ENCODE measurements at places on chromosomes 1 and 21.
A peak's percentile ranks its signal among the peaks of the same experiment; 100 is the strongest.

DNA sequence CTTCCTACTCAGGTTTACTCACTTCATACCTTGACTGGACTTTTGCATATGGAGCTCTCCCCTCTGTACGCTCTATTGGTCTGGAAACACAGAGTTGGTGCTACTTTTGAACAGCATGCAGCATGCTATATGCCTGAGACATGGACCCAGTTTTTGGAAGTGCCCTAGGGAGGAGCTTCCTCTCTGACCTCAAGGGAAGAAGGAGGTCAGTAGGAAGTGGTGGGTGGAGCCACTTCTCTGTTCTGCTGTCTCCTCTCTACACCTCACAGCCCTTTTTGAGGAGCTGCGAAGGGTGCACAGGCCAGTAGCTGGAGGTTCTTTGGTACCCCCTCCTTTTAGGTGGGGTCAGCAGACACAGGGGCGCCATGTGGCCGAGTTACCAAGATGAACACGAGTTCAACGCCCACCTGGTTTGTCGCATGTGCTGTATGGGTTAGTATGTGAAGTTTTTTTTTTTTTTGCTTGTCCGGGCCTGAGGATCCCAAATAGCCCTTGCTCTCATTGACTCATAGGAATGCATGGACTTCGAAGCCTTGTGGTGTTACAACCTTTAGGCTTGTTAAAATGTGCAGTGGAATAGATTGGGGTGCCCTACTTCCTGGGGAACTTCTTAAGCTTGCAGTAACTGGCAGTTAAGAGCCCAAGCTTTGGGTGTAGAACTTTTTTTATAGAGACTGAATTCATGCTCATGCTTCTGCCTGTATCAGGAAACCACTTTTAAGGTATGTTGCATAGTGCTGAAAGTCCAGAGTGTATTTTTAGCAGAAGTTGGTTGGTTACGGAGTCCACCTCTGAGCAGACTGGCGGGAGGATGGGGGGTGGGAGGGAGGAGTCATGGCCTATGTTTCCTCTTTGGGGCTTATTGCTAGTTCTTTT is 10.7 kb downstream of the MACF1 start:
- no peak for DNase-seq

DNA sequence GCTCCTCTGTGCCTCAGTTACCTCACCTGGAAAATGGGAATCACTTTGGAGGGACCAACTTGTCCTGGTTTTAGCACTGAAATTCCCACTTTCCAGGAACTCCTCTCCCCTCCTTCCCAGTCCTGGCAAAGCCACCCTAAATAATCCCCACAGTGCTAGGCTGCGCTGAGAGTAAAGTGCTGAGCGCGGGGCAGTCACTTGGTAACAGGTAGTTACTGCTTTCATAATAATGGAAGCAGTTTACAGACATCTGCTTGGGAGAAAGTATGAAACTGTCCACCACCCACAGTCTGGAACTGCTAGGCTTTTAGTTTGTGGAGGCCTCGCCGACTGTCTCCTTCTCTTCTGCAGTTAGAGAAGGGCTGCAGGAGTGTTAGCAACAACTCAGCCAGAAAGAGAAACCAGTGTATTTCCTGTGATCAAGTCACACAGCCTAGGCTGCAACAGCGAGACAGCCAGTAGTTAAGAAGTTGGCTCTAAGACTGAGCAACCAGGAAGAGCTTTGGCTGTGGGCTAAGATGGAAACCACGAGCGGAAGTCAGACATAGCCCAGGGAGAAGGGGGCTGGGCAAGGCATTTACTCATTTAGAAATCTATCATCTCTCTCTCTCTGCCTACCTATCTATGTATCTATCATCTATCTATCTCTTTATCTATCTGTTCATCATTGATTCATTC is 30.8 kb upstream of the ABCG1 start:
- peak; percentile 62 for DNase-seq

DNA sequence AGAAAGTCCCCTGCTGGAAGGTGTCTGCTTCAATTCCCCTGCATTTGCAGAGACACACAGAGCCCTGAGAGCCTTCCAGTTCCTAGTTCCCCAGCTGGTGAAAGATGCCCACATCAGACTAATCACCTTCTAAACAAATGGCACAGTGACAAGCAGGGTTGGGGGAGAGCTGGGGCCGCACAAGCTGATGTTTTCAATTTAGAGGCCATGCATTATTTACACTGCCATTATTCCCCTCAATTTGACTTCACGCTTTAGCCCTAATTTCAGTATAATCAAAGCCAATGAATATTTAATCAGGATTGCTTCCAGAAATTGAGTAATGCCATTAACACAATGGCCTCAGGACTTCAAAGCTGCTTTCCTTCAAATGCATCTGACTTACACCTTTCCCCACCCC is 81.5 kb downstream of the BEND5 start:
- DNase-seq = no peak

DNA sequence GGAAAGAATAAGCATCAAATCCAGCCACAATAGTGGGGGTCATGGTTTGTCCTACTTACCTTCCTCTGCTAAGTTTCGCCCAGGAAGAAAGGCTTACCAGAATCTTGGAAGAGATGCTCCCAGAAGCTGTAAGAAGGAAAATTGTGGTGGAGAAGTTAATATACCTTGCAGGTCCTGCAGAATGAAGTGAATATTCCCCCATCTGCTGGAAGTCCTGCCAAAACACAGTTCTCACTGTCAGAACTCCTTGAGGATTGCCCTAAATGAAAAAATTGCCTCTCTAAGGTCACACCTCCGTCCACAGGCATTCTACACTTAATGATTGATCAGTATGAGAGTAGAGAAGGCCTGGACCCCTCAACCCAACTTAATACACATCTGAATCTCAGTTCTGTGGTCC is 78.4 kb upstream of the RGS21 start:
- DNase-seq = no peak

DNA sequence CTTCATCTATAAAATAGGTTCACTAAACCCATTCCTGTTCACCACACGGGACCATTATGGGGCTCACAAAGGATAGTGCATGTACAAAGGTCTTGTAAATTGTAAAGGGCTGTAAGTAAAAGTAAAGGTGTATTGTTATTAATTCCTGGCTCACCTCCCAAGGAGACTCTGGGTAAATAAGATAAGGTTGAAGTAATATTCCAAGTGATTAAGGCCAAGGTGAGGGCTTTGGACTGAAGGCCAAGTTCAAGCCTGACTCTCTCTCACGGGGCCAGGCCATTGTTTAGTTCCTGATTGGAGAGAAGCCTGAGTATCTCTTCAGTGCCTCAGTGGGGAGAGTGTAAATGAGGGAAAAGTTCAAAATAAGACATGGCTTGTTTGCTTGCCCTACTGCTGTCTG is 19.5 kb upstream of the ZFYVE9 start:
- DNase-seq = no peak

DNA sequence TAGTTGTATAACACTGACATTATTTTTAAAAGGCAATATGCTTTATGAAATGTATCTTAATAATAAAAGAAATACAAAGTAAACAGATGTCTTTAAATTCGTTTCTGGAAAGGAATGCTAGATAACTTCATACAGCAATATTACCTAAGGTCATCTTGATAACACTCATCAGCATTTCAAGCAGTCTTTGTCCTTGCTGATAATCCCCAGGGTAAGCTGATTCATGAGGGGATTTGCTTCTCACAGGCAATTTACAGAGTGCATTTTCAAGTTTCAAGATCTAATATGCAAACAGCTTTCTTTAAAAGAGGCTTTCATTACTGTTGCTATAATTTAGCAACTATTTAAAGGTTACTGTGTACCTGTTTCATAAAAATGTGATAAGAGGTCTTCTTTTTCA is 75.2 kb upstream of the NEK2 start:
- no peak for DNase-seq

DNA sequence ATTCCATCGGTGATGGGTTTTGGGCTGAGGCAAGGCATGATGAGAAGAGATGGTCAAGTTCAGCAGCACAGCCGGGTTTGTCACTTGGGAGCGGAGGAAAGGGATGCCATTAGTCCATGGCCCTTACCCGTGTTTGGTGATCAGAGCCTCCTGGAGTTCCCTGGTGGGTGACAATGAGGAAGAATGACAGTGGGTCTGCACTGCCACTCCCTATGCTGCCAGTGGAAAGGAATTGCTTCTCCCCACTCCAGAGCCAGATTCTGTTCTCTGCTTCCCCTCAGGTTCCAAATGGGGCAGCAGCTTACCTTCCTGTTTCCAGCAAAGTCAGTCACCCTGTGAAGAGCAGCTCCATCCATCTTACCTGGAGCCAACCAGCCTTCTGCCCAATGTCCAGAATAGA is 393.1 kb downstream of the PTPRU start:
- no peak for DNase-seq

- DNase-seq = no peak
Measured at GRCh38 chr1:35453031-35453430, 104.2 kb downstream of the KIAA0319L start.

DNA sequence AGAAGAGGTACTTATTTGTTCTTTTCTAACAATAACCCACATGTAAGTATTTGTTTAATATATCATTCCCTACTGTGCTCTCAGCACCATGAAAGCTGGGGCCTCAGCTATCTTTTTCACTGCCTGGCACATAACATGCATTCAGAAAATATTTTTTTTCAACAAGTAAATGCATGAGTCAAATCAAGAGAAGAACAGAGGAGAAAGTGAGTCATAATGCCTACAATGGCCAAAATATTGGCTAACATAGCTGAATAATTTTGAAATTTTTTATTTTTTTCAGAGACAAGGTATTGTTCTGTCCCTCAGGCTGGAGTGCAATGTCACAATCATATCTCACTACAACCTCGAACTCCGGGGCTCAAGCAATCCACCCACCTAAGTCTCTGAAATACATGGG is 252.2 kb upstream of the ADAMTS5 start:
- DNase-seq = no peak

DNA sequence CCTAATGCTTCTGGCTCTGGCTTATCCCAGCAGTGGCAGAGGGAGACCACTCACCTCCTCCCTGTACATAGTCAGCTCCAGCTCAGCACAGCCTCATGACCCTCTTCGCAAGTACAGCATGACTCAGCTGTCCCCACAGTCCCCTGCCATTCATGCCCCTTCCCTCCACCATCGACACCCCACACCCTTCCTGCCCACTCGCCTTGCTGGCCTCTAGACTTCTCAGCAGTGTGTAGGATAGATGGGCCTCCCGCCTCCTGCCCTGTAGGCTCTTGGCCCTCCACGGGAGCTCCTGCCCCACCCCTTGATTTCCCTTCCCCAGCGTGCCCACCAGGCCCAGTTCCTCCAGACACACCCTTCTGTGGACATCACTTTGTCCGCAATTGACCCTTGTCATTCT is 9.8 kb downstream of the NPR1 start:
- no peak for DNase-seq

- no peak for DNase-seq
Measured at GRCh38 chr1:3359756-3360440, 94.6 kb upstream of the ARHGEF16 start.

- DNase-seq = no peak
Measured at GRCh38 chr21:45623436-45623835, 20.1 kb upstream of the PCBP3 start.

- no peak for DNase-seq
Measured at GRCh38 chr1:150061632-150062101, 5.9 kb upstream of the VPS45 start.

DNA sequence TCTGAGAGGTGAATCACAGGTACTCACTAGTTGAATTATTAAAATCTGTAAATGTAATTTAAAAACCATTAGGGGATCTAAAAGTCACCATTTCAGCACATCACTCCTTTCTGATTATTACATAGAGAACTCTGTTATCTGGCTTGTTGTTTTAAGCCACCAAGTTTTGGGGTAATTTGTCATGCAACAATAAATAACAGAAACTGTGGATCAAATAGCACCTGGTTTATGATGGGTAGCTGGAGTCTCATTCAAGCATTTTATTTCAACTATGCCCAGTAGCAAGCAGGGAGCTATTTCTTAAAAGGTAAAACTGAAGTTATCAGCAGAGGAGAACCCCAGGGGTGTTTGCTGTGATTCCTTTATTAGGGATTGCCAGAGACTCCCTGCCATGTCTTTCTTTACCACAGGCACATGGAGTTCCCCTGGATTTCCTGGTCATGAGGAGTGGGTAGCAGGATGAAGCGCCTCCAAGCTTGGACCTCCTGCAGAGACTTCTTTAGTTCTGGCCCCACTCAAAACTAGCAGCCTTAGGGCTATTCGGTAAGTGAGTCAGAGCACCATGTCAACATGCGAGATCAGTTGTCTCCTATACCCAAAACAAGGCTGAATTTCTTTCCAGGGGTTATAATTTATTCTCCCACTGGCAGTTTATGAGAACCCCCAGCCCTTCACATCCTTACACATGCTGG is 179.2 kb downstream of the GIPC2 start:
- no peak for DNase-seq

DNA sequence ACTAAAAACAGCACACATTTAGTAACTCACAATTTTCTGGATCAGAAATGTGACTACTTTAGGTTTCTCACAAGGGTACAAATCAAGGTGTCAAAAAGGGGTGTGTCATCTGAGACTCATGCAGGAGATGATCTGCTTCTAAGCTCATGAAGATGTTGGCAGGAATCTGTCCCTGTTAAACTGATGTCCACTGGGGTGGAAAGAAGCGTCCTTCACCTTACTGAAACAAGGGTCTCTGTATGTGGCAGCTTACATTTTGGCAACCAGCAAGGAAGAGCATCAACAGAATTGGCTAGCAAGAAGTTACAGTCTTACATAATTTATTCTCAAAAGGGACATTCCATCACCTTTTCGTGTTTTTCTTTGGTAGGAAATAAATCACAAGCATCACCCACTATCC is 1223.8 kb downstream of the AMY1C start:
- DNase-seq = no peak

- DNase-seq = no peak
Measured at GRCh38 chr1:11929849-11930248, 3.6 kb upstream of the KIAA2013 start.

- DNase-seq = no peak
Measured at GRCh38 chr1:54764922-54765561, 719 bp upstream of the PARS2 start.

- DNase-seq = no peak
Measured at GRCh38 chr1:23171181-23171755, 2.6 kb upstream of the LUZP1 start.

- no peak for DNase-seq
Measured at GRCh38 chr1:167107456-167107855, 13.6 kb downstream of the STYXL2 start.

DNA sequence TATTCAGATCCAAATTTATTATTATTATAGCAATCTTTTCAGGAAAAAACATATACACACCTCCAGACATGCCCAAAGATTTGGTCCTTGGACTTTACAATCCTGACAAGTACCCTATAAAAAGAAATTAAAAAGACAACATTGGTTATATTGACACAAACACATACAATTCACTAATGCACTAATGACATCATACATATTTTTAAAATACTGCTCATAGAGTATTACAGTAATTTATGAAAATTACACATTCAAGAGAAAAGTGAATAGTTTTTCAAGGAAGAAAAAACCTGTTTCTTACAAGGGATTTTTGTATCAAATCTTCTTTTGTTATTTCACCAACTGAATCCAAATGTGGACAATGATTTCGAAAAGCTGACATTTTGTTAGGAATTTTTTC is 18.3 kb downstream of the USP33 start:
- DNase-seq = no peak
